ENCODE measurements at places on chromosomes 2 and 18. TPM values are rescaled to one million over a fixed set of nuclear protein-coding genes. Genes with fewer than 3 reads are reported as not detected.

DLX1 gene
- total RNA-seq: 4.3 TPM

LRP2 gene
- not detected for total RNA-seq

KCNG2 gene
- total RNA-seq: not detected

C2orf66 gene
- 0.19 TPM for total RNA-seq
